ENCODE measurements at places on chromosomes 5 and 9.

DNA sequence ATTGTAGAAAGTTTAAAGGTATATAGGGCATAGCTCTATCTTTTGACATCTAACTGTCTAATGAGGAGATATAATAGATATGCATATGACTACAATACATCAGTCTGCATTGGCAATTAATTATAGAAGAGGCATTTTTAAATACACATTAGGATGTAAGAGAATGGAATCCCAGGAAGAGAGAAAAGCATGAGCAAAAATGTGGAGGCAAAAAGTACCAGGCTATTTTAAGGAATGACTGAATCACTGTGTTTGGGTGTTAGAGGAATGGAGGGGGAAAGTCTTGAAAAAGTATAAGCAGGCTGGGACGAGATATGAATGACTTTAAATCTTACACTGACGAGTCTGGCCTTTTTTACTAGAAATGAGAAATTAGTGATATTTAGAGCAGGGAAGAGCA, 138.4 kb upstream of the ZNF462 start:
- DNase-seq = no peak

DNA sequence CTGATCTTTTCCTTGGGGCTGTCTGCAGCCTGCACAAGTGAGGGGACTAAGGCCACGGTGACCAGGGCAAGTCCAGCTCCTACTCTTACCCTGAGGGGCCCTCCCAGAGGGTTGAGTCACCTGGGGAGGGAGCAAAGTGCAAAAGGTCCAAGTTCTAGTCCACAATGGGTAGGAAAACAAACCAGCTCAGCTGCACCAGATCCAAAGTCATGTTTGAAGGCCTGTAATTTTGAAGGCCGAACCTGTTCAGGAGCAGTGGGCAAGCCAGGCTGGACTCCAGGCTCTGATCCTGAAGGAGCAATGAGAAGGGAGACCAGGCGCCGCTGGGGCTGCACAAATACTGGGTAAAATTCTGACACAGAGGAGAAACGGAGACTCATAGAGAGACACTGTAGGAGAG, 15.8 kb upstream of the TCF7 start:
- DNase-seq = no peak

DNA sequence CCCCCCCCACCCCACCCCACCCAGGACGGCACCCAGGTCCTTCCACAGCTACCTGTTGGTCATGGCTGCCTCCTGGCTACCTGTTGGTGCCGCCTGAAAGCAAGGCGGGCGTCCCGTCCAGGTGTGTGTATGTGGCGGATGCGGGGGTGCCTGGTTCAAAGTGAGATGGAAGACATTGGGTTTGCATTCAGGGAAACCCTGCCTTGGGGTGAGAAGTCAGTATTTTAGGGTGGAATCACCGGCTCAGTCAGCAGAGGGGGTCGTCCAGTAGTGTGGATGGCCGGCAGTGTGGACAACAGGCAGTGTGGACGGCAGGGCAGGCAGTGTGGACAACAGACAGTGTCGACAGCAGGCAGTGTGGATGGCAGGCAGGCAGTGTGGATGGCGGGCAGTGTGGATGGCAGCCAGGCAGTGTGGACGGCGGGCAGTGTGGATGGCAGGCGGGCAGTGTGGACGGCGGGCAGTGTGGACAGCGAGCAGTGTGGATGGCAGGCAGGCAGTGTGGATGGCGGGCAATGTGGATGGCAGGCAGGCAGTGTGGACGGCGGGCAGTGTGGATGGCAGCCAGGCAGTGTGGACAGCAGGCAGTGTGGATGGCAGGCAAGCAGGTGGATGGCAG, 28.0 kb downstream of the NKD2 start:
- DNase-seq = no peak

DNA sequence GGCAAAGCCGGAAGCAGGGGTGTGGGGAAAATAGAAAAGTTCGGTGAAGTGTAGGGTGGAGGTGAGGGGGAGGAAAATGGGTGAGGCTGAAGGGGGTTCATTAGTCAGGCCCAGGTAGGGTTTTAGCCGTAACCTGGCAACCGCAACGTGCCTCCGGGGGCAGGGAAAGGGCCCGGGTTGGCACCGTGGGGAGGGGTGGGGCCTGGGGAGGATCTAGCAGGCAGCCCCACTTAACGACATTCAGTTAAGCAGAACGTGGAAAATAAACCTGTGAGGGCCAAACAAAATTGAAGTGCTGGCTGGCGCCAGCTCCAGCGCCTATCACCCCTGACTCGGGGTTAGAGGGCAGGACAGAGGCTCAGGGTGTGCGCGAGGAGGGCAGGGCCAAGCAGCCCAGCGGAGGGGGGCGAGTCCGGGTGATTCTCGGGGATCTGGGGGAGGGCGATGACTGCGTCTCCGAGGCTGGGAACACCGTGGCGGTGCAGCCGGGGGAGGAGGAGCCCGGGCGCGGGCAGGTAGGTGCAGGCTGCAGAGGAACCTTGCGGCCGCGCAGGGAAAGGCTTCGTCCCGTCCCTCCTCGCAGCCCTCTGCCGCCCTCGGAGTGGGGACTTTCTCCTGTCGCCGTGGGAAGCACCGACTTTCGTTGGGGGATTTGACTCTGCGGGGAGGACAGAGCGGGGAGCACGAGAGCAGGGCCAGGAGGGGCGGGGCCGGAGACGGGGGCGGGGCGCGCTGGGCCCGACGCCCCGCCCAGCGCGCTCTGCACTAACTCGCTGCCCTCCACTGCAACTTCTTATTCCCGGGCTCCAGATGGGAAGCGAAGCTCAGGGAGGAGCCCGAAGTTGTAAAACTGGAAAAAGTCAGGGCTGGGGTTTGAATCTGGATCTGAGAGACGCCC, 5.1 kb downstream of the RGS14 start:
- peak; percentile 65 for DNase-seq

GRCh38 chr5:111254613-111255012, 30.4 kb downstream of the CAMK4 start:
- peak; percentile 20 for DNase-seq

- DNase-seq = no peak
Observed at GRCh38 chr9:18006591-18006990, 427.7 kb downstream of the SH3GL2 start.

GRCh38 chr9:5421163-5421562, 16.6 kb downstream of the PLGRKT start:
- DNase-seq = no peak
